Stimulated activated CD8-positive, alpha-beta memory T cell treated with anti-CD3 and anti-CD28 coated beads, Interleukin-4, amount 100 ng/mL, for 4 hours (primary cell): ENCODE measurements at places on chromosomes 1 and 21.

DNA sequence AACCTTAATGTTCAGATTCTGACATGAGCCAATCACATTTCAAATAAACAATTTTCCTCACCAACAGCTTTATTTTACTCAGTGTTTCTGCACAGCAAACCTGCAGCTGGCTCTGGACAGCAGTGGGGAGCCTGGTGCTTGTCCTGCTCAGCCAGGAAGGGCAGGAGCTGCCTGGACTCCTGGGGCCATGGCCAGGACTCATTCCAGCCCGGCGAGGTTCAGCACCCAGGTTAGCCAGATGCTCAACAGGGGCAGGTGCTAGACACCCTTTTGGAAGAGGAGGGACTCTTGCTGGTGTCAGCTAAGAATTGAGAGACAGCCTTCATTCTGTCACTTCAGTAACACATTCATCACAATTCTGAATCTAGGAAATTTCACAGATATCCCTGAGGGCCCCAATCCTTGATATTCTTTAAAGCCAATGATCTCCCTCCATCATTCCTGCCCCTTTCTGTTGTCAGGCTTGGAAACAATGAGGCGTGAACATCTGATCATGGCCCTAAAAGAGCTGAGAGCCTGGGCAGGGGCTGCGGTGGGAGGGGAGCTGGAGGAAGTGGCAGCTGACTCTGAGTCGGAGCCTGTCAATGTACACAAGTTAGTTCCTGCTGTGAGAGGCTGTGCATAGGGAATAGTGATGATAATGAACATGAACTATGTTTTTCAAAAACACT, 251.3 kb downstream of the SDCCAG8 start:
- DNase-seq = no peak

DNA sequence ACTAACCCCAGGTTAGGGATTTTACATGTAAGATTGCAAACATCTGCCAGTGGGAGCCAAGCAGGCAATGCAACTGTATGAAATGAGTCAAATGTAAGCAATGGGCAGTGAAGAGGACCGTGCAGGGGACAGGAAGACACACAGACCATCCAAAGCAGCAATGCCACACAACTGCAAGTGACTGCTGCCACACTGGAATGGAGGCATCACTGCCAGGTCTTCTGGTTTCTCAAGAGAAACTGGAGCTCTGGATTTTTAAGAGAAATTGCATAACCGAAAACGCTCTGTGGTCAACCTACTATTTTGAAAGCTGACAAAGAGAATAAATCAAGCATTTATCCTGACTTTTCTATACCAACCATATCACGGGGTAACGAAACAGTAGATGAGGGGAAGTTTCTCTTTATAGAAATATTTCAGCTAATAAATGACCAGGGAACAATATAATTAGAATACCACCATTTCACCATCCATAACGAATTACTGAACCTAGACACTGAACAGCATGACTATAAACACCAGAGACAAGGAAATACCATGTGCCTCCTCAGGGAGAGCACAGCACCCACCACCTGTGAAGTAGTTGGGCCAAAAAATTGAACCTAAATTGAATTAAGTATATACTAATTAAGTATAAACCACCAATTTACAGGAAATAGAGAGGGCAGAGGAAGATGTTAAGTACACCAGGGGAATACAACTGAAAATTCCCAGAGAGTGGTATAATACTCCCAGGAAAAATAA, 4.4 kb downstream of the AK2 start:
- no peak for DNase-seq

DNA sequence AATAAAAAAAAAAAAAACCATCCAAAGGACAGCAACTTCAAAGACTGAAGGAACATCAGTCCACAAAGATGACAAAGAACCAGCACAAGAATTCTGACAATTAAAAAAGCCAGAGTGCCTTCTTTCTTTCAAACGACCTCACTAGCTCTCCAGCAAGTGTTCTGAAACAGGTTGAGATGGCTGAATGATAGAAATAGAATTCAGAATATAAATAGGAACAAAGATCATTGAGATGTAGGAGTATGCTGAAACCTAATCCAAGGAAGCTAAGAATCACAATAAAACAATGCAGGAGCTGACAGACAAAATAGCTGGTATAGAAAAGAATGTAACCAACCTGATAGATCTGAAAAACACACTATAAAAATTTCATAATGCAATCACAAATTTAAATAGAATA, 218.2 kb downstream of the GIPC2 start:
- DNase-seq = no peak

- DNase-seq = no peak
These were observed 1.1 kb downstream of the KRTAP10-12 start for GRCh38 chr21:44697811-44698734.

- no peak for DNase-seq
These were observed 90.8 kb upstream of the TNFSF4 start for GRCh38 chr1:173297798-173298391.

DNA sequence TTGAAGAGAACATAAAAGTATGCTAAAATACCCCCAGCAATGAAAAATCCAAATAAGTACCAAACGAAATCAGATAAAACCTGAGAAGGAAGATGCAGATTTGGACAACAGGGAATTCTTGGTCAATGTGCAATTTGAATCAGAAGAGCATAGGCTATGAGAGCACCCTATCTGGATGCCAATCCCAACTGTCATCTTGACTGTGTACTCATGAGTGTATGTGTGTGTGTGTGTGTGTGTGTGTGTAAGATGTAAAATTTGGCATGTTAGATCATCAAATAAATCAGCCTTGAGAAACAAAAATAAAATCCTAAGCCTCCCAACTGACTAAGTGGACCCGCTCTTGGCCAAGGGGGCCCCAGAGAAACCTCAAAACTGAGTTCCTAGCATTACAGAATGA, 18.0 kb upstream of the SPRR2G start:
- DNase-seq = no peak

- DNase-seq = no peak
These were observed 11.9 kb downstream of the XPR1 start for GRCh38 chr1:180643693-180644092.

- no peak for DNase-seq
These were observed 7.9 kb upstream of the ADGRB2 start for GRCh38 chr1:31771891-31772668.

- no peak for DNase-seq
These were observed 23.9 kb downstream of the ACOT11 start for GRCh38 chr1:54571803-54572541.

- no peak for DNase-seq
These were observed 151.1 kb upstream of the DPT start for GRCh38 chr1:168879896-168880734.

DNA sequence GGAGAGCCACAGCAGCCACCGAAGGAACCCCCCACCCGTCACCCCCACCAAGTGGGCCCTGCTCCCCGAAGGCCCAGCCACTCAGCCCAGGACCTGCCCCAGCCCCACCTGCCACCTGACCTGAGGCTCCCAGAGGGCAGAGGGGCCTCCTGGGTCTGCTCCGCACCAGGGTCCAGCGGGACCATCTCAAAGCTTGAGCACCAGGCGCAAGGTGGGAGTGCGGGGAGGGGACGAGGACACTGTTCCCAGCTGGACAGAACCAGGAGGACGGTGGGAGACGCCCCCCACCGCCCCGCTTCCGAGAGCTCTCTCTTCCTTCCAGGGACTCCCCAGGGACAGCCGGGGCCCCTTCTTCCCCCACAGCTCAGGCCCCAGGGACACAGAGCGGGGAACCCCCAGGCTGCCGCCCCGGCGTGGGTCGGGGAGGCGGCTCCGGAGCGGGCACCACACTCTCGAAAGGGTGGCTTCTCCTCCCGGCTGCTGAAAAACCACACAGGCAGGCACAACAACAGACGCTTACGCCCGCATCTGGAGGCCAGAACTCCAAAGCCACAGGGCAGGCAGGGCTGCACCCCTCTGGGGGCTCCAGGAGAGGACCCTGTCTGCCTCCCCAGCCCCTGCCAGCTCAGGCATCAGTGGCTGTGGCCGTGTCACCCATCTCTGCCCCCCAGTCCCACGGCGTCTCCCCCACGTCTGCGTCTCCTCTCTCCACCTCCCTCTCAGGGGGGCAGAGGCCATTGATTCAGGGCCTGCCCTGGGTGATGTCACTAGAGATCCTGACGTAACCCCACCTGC, 1.9 kb upstream of the TTLL10 start:
- no peak for DNase-seq

GRCh38 chr1:46179138-46180081, 3.1 kb upstream of the P3R3URF start:
- no peak for DNase-seq

GRCh38 chr1:101431956-101432510, 195.2 kb downstream of the S1PR1 start:
- DNase-seq = no peak
